ENCODE measurements at places on chromosomes 11 and 22.

- DNase-seq: no peak
These were observed 62.4 kb downstream of the BRD1 start for GRCh38 chr22:49765091-49765771.

DNA sequence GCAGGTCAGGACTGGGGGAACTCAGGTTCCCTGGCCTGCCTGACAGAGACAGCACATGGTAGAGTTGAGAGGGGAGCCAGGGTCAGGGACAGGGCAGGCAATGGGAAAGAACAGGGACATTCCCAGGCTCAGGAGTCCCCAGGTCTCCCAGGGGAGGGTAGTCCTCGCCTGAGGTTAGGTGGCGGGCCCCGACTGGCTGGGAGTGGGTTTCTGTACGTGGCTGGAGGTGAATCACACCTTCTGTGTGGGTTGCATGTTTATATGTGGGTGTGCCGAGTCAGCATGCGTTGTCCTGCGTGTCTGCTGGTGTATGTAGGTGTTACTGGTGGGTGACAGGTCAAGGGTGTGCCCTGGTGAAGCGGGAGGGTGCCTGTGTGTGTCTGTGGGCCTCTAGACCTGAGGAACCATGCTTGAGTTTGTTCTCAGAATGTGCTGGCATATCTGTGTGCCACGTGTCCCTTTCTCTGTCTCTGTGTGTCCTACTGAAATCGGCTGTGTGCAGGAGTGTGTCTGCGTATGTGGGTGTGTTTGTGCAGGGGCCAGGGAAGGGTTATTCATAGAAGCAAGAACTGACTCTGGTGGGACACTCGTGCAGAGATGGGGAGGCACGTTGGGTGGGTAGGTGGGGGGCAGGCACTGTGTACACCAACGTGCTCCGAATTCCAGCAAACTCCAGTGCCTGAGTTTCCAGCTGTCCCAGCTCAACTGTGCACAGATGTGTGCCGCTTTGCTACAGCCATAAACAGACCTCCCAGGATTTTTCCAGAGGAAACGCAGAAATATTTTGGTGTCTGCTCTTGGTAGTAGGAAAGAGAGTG lies 23.8 kb upstream of the OAF start:
- peak; percentile 75 for DNase-seq

DNA sequence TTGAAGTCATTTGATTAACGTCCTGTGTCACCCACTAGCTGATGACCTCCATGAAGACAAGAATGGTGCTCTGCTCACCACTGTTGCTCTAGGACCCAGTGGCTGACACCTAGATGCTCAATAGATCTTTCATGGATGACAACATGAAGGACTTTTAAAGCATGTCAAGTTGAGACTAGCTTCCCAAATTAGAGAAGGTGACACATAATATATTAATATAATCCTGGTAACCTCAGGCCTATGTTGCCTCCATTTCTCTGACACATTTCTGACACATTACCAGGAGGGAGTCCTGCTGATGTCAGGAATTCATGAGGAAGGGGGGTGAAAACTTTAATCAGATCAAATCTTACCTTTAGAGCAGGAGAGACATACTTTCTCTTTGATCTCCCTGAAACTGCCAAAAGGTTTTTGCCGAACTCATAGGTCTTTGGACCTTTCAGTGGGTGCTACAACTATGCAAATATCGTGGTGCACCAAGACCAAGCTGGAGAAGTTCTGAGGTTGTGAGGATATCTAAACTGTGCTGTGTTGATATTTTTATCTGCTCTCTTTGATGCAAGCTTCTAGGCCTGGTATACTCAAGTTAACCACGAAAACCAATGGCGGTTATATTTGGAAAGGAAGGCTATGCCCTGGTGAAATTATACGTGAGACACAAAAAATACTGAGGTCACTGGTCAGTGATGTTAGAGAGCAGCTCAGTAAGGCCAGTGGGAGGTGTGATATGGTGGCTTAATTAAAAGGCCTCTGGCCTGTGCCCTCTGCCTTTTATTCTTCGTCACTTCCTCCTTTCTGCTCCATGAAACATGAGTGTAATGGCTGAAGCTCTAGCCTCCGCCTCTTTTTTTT lies 13.2 kb upstream of the AMPD3 start:
- DNase-seq: no peak

DNA sequence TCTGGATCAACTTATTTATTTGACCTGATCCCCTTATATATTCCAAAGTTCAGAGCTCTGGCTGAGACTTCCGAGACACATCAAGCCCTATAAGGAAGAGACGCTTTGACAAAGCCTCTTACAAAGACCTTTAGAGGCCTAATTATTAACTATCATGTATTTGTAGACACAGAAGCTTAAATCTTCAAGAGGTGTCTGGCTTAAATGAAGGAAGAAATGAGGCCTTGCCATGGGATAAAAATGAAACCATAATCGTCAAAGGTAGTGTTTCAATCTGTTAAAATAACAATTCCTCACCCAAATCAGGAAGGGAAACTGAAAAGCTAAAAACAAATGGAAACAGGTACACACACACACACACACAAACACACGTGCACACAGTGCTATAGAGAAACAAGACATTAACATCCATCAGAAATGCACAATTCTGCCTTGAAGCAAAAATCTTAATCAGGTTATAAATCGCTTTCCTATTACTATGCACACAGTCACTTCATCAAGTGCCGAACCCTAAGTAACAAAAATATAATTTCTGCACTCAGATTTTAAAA lies 50.2 kb downstream of the PITPNB start:
- DNase-seq: no peak

DNA sequence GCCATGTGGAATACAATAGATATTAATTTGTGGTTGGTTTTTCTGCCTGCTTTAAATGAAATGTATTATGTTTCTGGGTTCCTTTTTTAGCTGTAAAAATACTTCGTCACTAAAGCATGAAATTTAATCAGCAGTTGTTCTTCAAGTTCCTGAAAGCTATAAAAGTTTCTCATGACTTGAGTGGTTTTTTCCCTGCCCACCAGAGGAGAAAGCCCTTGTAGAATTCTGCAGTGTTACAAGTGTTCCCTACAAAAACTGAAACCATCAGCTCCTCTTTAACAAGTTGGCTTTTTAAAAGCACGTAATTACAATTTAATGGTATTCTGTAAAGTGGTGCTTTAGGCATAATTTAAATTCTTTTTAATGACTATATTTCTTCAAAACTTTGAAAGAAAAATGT lies 56.2 kb downstream of the PANX1 start:
- DNase-seq: no peak

DNA sequence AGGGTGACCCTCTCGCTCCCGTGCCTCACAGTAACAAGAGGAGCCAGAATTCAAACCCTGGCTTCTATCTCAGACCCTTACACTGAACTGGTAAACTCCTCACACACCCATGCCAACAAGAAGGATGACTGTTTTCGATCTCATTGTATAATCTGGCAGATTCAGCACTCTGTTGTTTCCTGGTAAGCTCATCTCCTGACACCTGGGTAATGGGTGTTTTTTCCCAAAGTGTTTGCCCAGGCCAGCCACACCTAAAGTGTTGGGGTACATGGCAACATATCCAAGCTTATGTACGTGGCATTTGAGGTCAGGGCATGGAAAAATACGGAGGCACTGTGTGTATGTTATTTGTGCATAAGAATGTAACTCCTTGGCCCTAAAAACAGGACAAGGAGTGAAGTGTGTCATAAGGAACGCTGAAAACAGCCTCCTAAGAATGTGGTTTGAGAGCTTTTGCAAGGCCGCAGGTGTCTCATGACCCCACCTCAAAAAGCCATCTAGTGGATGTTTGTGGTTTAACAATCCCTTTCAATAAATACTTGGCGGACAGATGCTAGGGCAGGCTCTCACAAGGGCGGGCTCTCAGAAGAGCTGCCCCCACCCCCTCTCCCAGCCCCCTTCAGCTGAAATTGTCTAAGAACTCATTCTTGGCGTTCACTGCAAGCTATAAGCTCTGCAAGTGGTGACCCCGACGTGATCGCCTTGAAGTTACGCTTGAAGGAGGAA lies at the start of gene MS4A15:
Gene MS4A15 (plus strand): TSS at position 561 of the 726 bp plus-strand sequence. CDS start 6,867 bp downstream, outside the sequence.
- DNase-seq: peak; percentile 20

DNA sequence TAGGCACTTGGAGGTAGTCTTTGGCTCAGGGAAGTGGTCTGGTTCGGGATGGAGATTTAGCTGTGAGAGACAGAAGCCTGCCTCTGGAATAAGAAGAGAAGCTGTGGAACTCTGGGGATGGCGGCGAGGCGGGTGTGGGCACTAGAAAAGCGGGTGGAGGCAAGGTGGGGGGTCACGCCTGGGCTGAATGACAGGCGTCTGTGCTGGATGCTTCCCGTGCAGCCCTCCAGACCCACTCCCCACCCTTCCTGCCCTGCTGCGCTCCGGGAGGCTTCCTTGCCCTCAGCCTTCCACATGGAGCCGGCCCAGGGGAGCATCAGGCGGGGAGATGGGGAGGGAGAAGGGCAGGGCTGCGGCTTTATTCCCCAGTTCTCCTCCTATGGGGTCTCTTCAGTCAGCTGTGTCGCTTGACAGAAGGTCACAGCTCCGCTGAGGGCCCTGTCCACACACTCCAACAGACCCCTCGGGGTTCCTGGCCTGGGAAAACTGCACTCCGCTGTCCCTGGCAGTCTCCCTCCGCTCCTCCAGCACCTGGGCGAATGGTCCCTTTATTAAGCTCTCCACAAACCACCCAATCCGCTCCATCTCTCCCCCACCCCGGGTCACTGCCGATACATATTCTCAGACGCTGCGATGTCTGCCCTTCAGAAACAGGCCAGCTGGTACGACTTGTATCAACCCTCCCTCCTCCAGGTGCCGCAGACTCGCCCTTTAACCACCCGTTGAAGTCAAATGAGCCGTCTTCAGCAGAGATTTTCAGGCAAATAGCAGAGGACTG lies 6.2 kb downstream of the DNAJB13 start:
- DNase-seq: no peak

GRCh38 chr11:2564588-2565425 lies 120.0 kb downstream of the KCNQ1 start:
- DNase-seq: no peak

GRCh38 chr11:33694346-33695050 lies 6.1 kb downstream of the C11orf91 start:
- DNase-seq: no peak

DNA sequence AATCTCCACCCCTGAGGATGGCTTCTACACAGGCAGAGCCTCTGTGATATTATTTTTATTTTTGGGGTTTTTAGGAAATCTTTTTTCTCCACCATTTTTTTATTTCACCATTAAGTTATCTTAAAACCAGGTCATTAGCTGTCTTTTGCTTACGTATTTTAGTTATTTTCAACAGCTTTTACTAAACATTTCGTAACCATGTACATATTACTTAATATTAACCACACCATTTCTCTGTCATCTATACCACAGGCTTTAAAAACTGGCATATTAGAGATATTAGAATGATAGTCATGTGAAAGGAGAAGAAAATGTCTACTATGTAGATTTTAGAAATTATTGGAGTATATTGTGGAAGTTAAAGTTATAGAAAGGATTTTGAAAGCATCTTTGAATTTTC lies 37.4 kb downstream of the YAP1 start:
- DNase-seq: no peak

DNA sequence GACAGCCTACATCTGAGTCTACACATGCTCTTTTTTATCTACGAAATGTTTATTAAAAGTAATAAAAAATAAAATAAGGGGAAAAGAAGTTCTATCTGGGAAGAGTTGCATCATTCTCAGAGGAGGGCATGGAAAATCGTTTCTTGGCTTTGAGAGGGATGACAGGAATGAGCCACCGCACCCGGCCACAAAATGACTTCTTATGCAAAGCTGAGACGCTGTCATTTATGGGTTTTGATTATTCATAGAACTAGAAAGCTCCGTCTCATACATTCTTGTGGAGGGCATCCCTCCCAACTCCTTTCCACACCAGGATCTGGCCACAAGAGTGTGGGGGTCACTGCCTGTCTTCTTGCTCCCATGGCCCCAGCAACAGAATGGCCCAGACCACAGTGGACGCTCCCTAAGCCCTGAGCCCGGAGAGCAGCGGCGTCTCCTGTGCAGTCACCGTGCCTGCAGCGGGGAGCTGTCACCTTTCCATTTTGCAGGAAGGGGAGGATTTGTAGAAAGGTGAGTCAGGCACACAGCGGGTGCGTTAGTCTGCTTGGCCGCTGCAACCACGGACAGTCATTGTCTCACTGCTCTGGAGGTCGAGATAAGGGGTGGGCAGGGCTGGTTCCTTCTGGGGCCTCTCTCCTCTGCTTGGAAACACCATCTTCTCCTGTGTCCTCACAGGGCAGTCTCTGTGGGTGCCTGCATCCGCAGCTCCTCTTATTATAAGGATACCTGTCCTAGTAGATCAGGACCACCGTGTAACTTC lies 1388.7 kb downstream of the BRD1 start:
- no peak for DNase-seq

- no peak for DNase-seq
These were observed 61.3 kb downstream of the RCN1 start for GRCh38 chr11:32152216-32152615.

DNA sequence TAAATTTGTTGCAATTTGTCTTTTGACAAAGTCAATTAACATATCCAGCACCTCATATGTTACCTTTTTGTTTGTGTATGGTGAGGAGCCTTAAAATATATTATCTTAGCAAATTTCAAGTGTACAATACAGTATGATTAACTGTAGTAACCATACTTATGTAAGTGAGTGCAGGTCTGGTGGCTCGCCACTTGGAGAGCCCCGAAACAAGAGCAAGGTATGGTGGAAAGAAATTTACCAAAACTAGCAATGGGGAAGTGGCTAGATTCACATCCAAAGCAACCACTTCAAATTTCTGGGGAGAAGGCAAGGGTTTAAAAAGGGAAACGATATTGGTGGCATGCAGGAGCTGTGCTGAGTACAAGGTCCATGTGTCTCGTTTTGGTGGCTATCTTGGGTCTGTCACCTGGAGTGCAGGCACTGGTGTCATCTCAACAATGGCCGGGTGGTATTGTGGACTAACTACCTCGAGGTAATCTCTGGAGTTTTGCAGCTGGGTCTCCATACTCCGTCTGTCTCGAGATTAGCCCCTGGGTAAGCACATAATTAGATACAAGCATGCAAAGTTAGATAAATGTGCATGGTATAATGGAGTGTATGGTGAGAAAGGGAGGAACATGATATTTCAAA lies 8.2 kb upstream of the FNBP4 start:
- DNase-seq: no peak

GRCh38 chr11:36296884-36297543 lies 926 bp downstream of the PRR5L start:
- no peak for DNase-seq

- DNase-seq: no peak
These were observed 109.8 kb downstream of the ZBTB16 start for GRCh38 chr11:114169321-114169749.

DNA sequence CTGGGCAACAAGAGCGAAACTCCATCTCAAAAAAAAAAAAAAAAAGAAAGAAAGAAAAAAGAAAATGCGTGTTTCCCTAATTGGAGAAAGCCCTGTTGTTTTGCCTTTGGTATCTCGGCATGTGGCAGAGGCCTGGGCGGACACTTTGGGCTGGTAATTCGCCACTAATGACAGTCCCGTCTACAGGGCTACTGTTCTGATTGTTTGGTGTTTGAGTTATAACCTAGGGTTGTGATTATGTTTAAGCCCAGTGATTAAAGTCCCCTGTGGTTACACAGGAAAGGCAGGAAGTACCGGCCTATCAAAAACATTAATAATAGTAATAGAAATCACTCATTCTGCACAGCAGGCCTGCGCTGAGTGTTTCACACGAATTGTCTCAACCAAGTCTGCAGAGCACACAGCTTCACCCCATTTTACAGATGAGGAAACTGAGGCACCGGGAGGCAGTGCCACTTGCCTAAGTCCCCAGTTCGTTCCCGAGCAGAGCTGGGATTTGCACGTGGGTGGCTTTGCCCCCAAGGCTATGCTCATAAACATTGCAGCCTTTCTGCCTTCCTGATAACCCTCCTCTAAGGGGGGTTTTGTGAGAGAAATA lies 39.1 kb upstream of the GRAMD4 start:
- DNase-seq: no peak
